Left renal pelvis (tissue), 4 donors: ENCODE measurements at places on chromosomes 5 and 9. TPM values are rescaled to one million over a fixed set of nuclear protein-coding genes. Genes with fewer than 3 reads are reported as not detected.

DNA sequence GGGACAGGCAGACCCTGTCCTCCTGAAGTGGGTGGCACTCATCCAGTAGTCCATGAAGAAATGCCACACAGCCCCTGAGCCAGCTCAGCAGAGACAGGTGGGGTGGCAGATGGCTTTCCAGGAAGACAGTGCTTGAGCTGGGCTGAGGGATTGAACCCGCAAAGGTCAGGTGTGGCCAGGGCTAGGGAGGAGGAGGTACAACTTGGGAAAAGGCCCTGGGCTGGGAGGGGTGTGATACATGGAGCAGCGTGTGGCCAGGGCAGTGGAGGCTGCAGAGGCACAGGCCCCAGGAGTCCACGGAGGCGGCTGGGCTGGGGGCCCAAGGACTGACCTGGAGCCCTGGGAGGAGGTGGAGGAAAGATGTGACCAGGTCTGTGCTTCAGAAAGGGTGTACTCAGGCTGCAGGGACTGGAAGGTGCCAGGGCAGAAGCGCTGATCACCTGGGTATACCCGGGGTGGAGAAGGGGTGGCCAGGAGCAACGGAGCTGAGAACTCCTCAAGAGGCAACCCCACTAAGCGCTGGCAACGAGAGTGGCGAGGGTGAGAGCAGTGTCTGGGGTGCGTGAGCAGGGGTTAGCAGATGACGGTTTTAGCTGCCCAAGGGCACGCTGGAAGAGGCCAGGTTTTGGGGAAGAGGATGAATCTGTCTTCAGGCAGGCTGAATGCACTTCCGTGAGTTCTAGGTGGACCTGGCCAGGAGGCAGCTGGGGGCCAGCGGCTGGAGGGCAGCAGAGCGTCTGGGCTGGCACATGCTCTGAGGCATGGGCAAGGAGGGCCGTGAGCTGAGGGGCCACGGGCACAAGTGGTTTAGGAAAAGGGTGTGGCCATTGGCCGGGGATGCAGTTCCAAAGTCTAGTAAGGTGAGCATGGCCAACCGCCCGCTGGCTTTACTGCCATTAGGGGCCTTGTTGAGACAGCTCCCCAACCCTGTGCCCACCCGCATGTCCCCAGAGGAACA lies 3.9 kb upstream of the RABL6 start:
- no peak for DNase-seq

GRCh38 chr5:95783661-95784060 lies 38.9 kb downstream of the GLRX start:
- DNase-seq = no peak

DNA sequence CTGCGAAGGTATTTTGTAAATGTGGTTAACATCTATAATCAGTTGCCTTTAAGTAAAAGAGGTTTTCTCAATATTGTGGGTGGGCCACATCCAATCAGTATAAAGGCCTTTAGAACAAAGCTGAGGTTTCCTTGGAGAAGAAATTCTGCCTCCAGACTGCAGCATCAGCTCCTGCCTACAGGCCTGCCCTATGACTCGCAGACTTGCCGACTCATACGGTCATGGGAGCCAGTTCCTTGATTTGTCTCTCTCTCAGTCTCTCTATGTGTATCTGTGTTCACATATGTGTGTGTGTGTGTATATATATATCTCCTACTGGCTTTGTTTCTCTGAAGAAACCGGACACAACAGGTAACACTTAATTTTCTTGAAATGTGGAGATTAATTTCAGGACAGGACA lies 45.3 kb downstream of the SLC36A1 start:
- DNase-seq = no peak

GRCh38 chr9:94084314-94084713 lies at the start of gene PTPDC1:
PTPDC1 (plus strand) TSS chr9:94084464; CDS start chr9:94084531, 67 bp downstream.
- no peak for DNase-seq

- peak; percentile 22 for DNase-seq
These were observed 1782.4 kb upstream of the WWC1 start for GRCh38 chr5:166509085-166509484.

DNA sequence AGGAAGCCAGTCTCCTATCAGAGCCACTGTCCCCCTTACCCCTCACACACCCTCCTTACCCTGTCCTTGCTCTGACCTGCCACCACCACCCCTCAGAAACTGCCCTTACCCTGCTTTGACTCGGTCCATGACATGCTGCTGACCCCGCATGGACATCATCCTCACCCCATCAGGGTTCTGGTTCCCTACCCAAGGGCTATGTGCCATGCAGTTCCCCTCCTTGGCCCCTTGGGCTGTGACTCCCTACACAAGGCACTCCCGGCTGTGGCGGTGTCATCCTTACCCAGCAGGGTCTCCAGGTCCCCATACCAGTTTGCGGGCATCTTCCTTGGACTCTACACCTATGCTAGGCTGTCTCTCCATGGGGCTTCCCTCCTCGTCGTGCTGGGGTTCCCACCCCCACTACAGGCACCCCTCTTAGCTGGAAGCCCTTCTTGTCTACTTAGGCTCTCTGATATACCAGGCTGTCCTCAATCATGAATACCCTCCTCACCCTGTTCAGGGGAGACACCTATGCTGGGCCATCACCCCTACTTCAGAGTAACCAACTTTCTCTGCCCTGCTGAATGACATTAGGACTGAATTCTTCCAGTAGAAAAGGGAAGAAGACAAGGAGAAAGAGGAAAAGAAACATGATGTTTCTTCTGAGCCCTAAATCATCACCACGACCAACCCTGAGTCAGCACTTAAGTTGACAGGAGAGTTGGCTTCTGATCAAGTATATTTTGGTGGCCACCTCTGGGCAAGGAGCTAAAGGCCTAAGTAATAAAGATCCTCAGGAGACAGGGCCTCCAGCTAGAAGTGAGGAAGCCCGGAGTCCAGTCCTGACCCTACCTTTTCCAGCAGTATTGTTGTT lies 115.2 kb downstream of the GCNT1 start:
- DNase-seq = no peak

GRCh38 chr9:5805478-5805877 lies 27.4 kb downstream of the ERMP1 start:
- DNase-seq = no peak

- no peak for DNase-seq
These were observed 2.7 kb upstream of the ALDH1A1 start for GRCh38 chr9:72955571-72955970.

- no peak for DNase-seq
These were observed 670 bp upstream of the PURA start for GRCh38 chr5:140113180-140113698.

GRCh38 chr5:175663186-175664184 lies 5.6 kb downstream of the HRH2 start:
- DNase-seq = no peak

GRCh38 chr9:132814937-132815336 lies 63.1 kb downstream of the AK8 start:
- no peak for DNase-seq

- DNase-seq = no peak
These were observed 158.7 kb downstream of the FGF1 start for GRCh38 chr5:142527234-142527633.

DNA sequence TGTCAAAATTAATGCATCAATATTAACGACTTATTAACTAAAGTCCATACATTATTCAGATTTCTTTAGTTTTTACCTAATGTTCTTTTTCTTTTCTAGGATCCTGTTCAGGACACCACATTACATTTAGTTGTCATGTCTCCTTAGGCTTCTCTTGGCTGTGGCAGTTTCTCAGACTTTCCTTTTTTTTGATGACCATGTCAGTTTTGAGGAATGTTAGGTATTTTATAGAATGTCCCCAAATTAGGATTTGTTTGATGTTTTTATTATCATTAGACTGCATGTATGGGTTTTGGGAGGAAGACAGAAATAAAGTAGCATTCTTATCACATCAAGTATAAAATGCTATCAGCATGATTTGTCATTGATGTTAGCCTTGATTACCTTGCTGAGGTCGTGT lies 32.0 kb downstream of the ZCCHC7 start:
- no peak for DNase-seq

GRCh38 chr9:33196736-33197135 lies 29.6 kb upstream of the B4GALT1 start:
- no peak for DNase-seq

- no peak for DNase-seq
These were observed 185.4 kb upstream of the ADCY2 start for GRCh38 chr5:7210549-7210948.

- no peak for DNase-seq
These were observed 11.0 kb downstream of the TRIO start for GRCh38 chr5:14153932-14154731.

DNA sequence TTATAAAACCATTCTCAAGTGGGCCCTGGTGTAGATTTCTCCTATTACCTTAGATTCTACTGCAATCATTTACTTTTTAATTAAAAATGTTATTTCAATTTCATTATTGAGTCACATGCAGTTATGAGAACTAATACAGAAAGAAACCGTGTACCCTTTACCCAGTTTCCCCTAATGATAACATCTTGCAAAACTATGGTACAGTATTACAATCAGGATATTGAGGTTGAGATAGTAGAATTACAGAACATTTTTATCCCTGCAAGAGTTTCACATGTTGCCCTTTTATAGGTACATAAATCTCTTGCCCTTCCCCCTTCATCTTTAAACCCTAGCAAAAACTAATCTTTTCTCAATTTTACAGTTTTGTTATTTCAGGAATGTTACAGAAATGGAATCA lies 11.0 kb upstream of the OMD start:
- DNase-seq = no peak

GRCh38 chr5:148515460-148515859 lies 131.7 kb downstream of the FBXO38 start:
- DNase-seq = no peak

DNA sequence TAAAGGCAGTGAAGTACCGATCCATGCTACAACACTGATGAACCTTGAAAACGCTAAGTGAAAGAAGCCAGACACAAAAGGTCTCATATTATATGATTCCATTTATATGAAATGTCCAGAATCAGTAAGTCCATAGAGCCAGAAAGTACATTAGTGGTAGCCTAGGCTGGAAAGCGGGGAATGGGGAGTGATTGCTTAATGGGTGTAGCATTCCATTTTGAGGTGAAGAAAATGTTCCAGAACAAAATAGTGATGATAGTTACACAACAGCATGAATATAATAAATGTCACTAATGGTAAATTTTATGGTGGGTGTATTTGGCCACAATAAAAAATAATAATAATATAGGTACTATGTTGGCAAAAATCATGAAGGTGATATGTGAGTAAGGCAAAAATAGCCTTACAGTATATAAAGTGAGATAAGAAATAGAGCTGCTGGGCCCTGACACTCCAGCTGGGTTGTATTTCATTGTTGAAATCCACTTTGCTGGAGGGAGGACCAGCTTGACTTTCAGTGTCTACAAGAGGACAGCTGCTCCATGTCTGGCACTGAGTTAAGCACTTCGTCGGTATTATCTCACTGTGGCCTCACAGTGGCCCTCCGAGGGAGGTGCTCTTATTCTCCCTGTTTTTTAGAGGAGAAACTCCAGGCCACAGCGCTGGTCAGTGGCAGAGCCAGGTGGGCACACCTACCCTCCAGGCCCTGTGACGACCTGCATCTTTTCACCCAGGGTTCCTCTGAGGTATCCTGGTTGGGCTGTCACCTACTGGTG lies 22.4 kb upstream of the ANGPTL2 start:
- DNase-seq = no peak

DNA sequence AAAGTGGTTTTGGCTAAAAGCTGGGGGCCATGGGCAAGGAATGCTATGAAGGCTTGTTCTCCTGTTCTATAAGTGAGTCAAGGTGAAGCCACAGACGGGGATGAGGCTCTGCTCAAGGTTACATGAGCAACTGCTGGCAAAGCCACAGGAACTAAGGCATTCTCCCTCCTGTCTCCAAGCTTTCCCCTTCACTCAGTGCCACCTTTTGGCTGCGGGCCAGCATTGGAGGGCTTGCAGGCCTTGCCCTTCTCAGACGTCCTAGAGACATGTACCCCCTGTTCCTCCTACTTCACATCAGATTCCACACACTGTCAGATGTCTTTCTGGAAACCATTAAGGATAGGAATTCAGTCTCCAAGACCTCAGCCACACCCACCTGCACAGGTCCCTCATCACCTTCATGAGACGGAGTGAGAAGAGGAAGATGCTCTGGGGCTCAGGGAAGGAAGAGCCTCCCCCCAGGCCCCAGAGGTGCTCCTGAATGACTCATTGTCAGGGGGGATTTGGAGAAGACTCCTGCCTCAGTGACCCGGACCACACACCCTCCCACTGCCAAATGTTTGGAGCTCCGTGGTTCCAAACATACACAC lies 20.5 kb upstream of the MEIKIN start:
- DNase-seq = no peak

GRCh38 chr9:97431549-97432143 lies 19.8 kb downstream of the TDRD7 start:
- DNase-seq = no peak

DNA sequence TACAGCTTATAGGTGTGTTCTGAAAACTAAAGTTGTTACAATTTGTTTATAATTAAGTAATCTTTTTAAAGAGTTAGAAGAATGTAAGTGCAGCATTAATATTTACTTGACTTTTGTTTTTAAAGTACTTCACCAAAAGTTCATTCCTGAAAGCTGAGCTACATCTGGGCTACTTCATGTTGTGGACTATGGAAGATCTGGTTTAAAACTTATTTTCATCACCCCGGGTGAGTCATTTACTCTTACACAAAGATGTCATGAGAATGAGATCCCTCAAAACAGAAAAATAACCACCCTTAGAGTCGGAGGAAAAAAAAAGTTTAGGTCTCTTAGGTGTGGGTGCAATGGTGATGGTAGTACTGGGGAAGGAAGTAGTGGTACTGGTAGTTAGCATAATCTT lies 5.1 kb downstream of the POU5F2 start:
- DNase-seq = no peak

Gene IFNB1
- not detected for polyA plus RNA-seq

Gene EXOC3
- 41.9 TPM for polyA plus RNA-seq

Gene PCDHGA8
- 0.42 TPM for polyA plus RNA-seq

Gene EFNA5
- polyA plus RNA-seq = 31.0 TPM

Gene CPEB4
- polyA plus RNA-seq = 38.2 TPM

Gene RGS3
- polyA plus RNA-seq = 35.5 TPM

Gene SLC46A2
- polyA plus RNA-seq = 0.10 TPM

Gene NINJ1
- polyA plus RNA-seq = 39.2 TPM

Gene SYNPO
- 106 TPM for polyA plus RNA-seq
